ENCODE measurements at places on chromosomes 2 and 18. TPM values are rescaled to one million over a fixed set of nuclear protein-coding genes. Genes with fewer than 3 reads are reported as not detected.

GRCh38 chr2:39666491-39667101 is 879 bp downstream of the TMEM178A start:
- no peak for DNase-seq

The DYSF gene
- total RNA-seq: not detected

The ADD2 gene
- 5.6 TPM for total RNA-seq

The UGT1A4 gene
- total RNA-seq: not detected

The ZBTB7C gene
- total RNA-seq: 0.05 TPM

GRCh38 chr2:118274841-118275510 is 186.7 kb downstream of the INSIG2 start:
- DNase-seq: no peak
